ENCODE measurements at places on chromosomes 5 and 9. TPM values are rescaled to one million over a fixed set of nuclear protein-coding genes. Genes with fewer than 3 reads are reported as not detected.

DNA sequence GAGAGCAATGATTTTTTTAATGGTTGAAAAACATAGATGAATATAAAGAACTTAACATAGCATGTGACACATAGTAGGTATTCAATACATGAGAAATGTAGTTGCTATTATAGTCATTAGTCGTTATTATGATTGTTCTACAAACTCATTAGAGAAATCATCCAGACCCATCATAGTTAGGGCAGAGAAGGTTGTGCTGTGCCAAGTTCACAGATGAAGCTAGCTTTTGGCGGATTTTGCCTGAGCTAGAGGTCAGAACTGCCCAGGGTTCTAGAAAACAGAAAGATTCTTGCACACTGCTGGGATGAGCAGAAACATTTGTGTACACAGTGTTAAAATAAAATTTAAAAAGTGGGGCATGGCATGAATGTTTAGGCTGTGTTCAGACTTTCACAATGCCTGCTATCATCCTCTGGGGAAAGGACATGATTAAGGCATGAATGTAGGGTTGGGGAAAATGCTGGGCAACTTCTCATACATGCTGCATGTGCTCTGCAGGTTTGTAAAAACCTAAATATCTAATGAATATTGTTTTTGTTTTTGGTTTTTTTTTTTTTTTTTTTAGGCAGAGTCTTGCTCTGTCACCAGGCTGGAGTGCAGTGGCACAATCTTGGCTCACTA, 33.3 kb upstream of the RAD23B start:
- no peak for DNase-seq

DNA sequence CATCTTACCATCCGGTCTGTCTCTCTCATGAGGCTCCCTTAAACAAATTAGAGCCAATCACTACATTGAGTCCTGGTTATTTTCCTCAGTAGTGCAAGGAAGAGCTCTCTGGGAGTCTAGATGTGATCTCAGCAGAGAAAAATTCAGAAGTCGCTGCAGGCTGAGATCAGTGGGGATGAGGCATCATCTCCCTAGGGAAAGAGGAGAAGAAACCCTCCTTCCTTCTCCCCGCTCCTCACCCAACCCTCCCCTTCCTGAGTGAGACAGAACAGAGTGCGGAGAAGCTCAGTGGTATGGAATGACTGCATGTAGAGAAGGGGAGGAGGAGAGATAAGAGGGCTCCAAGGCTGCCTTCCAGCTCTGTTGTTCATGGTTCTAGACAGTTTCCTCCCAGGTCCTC, 80.5 kb downstream of the PAPPA start:
- no peak for DNase-seq

SPARC gene
- 539 TPM for total RNA-seq

DNA sequence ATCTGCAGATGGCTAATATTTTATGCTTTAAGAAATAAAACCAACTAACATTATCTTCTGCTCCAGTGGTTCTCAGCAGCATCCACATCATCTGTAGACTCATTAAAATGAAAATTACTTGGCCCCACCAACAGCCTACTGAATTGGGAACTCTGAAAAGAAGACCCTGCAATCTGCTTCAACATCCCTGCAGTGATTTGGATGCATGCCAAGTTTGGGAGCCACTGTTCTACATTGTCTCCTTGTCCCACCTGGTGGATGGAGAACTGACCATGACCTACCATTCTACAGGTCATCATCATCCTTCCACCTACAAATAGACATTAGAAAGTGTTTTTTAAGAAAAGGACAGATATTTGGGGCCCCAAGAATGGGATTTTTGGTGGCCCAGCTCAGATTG, 71.1 kb downstream of the ACER2 start:
- DNase-seq: no peak

KIF4B gene
- 0.13 TPM for total RNA-seq

DNA sequence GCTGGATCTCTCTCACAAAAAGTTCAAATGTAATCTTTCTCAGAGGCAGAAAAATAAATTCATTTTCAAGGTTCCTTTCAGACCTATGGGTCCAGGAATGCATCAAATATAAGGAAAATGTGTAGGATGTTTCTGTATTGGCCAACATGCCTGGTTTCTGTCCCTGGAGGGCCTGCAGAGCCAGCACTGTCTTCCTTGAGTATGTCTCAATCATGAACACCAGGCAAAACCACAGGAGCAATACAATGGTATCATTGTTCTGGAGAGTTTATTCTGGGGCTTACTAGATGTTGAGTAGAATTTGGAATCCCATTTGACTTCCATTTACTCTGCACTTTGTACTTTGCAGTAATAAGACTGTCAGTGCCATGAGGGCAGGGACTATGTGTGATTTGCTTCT, 23.5 kb downstream of the INSYN2B start:
- DNase-seq: no peak

DNA sequence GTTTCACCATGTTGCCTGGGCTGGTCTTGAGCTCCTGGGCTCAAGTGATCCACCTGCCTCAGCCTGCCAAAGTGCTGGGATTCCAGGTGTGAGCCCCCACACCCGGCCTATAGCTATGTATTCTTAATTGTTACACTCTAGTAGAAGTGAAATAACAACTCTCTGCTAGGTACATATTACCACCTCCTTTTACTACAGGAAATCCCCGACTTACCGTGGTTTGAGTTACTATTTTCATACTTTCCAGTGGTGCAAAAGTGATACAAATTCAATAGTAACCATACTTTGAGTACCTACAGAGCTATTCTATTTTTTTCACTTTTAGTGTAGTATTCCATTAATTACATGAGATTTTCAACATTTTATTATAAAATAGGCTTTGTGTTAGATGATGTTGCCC, 719 bp downstream of the ARL14EPL start:
- DNase-seq: no peak

GRCh38 chr5:139962445-139962844, 80.7 kb downstream of the NRG2 start:
- DNase-seq: peak; percentile 27

DNA sequence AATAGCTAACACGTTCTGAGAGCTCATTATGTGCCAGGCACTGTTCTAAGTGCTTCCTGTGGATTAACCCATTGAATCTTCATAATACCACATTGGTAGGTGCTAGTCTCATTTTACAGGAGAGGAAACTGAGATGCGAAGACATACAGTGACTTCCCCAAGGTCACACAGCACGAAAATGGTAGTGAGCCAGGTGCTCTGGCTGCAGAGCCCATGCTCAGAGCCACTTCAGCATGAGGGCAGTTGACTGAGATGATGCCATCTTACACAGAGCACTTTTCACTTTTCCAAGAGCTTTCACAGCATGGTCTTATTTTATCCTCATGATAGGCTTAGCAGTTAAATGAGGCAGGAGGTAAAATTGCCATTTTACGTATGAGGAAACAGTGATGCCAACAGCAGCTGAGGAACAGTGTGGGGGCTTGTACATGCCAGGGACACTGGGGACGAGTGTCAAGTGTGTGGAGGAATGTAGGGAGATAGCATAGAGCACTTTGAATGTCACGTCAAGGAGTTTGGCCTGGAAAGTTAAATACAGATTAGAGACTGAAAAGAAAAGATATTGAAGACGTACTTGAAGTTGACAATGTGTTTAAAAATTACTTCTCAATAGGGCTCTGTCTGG, 180.0 kb downstream of the KIF4B start:
- no peak for DNase-seq

FCN2 gene
- total RNA-seq: not detected

SLCO4C1 gene
- total RNA-seq: 0.19 TPM

FOXD4L5 gene
- total RNA-seq: 0.11 TPM

SPATA31C1 gene
- total RNA-seq: not detected

DNA sequence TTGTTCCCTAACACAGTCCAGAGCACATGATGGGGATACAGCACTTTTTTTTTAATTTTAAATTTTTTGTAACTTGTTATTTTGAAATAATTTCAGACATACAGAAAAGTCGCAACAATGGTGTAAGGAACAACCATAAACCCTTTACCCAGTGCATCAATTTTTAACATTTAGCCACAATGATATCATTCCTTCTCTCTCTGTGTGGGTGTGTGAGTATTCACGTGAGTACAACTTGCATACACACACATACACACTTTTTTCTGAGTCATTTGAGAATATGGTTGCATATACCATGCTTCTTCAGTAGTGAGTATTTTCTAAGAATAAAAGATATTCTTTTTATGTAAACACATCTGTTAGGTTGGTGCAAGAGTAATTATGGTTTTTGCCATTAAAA, 135.2 kb downstream of the ARHGAP26 start:
- no peak for DNase-seq

DNA sequence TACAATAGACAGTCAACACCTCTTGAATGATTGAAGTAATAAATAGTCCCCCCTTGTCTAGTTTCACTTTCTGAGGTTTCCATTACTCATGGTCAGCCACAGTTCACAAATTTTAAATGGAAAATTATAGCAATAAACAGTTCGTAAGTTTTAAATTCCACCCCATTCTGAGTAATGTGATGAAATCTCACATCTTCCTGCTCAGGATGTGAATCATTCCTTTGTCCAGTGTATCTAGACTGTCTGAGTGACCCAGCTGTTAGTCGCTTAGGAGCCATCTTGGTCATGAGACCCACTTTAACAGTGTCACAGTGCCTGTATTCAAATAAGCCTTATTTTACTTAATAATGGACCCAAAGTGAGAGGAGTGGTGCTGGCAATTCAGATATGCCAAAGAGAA, 311.6 kb upstream of the PRR16 start:
- DNase-seq: no peak

DNA sequence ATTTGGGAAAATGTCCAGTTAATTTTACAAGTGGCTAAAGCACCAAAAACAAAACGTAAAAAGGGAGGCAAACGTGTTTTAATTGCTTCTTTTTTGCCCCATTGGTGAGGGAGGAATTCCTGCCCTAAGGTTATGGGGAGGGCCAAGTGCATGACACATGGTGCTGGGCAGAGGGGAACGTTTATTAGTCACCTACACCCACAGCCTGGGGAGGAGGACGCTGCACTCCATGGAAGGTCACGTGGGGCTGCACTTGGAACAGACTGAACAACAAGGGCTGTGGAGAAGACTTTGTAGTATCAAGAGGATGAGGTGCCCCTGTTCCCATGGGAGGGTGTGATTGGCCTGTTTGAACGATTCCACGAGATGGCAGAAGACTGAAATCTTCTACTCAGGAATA, 13.7 kb upstream of the ADAMTS16 start:
- DNase-seq: no peak

GRCh38 chr5:73387601-73388305, 60.8 kb downstream of the FOXD1 start:
- DNase-seq: no peak

- no peak for DNase-seq
Observed at GRCh38 chr5:15700373-15700772, 200.4 kb downstream of the FBXL7 start.

PCDHGC5 gene
- 6.1 TPM for total RNA-seq

DNA sequence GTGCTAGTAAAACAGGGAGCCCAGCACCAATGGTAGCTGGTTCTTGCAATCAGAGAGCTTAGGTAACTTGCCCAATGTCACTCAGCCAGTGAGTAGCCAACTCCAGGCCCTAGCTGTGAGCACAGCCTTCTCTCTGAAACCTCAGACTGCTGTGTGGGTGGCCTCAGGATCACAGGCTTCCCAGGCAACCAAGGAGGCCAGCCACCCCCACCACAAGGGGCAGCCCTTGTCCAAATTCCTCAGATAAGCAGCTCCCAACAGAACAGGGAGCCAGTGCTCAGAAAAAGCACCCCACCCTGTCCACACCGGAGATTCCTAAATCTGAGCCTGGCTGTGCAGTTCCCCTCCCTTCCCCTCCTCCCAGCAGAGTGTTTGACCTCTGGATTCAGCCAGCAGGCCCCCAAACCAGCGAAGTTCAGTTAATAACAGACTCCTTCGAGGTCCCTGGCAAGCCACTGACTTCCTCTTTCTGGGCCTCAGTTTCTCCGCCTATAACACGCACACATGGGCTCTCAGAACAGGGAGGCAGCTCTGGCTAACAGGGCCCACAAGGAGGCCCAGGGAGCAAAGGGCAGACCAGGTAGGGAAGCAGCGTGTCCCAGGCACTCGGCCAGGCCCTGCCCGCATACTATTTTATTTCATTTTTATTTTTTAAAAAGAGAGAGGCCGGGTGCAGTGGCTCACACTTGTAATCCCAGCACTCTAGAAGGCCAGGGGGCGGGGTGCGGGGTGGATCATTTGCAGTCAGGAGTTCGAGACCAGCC, 2.7 kb downstream of the EEIG1 start:
- DNase-seq: no peak

GRCh38 chr5:59874675-59875074, 18.9 kb downstream of the PDE4D start:
- DNase-seq: no peak

CDX1 gene
- total RNA-seq: 0.16 TPM

DNA sequence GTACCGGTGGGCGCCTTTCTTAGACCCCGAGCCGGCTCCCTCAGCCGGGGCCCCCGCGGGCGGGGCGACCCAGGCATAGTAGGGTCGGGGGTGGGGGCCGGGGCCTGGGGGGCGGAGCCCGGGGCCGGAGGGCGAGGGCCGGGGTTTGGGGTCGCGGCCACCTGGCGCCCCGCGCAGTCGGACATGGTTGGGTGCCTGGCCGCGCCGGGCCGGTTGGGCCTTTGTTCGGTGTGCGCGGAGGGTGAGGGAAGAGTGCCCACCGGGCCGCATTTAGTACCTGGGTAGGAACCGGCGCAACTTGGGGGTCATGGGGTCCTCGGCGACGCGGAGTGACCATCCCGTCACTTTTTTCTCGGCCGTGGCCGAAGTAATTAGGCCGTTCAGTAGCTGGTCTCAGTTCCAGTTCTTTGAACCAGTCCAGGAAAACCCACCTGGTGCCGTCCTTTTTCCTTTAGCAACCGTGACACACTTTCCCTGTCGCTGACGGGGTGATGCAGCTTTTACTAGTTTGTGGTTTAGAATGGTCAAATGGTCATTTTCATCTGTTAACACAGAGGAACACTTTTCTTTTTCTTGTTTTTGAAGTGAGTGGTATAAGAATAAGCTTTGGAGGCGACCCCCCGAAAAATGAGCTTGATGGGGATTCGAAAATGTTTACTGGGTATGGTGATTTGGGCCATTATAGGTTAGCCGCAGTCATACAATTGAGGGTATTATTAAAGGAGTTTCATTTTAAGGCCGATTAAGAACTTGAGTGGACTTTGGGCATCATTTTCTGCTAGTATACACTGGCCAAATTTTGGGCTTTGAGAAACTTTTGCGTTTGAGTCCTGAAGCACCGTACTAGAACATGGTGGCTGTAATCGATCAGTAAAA, 589 bp downstream of the CKS2 start:
- DNase-seq: no peak

CTXN3 gene
- total RNA-seq: not detected

- DNase-seq: peak; percentile 79
Observed at GRCh38 chr5:168177831-168178450, 113.5 kb upstream of the WWC1 start.

GRCh38 chr5:67510204-67510603, 313.6 kb upstream of the CD180 start:
- DNase-seq: no peak
